ENCODE measurements at places on chromosomes 2 and 18.
A peak's percentile ranks its signal among the peaks of the same experiment; 100 is the strongest.

- no peak for DNase-seq
These were observed 37.3 kb upstream of the ZNF512 start for GRCh38 chr2:27545348-27546141.

DNA sequence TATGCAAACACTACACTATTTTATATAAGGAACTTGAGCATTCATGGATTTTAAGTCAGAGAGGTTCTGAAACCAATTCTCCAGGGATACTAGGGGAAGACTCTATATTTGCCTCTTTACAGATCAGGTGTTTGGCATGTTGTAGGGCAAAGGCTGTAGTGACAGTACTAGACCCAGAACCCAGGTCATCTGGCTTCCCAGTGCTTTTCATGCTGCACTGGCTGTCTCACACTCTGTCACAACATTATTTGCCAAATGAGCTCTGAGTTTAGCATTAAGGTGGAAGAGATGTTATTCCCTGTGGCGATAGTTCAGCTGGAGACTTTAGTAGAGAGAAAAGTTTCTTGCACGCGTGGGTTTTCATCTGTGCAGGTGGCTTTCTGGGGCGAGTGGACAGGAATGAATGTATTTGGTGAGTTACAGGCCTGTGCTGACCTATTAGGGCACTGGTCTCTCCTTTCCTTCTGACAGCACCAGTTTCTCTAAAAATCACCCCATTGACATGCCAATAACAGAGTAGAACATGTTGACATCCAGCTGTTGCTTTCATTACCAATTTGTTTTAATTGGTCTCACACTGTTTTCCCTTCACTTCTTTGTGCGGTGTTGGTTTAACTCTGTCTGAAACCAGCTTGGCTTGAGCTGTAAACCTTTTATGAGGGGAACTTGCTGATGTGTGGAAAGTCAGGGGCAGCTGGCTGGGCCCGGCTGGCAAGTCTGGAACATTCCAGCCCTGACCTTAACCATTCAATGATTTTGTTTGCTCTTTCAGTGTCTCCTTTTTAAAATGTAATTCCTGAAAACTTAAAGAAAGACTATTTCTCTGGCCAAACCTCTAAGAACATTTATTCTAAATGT is 643.0 kb upstream of the FAM98A start:
- no peak for DNase-seq

DNA sequence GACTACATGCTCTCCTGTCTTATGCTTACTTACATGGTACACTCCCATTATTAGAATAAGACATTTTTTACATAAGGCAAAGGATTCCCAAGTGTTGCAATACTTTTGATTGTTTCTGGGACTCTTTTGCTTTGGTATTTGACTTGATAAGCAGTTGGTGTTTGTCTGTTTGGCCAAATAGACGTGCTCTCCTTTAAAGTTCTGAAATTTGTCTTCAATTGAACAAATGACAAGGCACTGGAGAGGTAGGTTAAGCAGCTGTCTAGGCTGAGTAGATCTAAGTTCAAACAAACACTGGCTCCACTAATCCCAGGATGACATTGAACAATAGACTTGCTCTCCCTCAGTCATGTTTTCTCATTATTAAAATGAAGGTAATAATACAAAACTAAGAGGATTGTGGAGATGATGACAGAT is 430.5 kb downstream of the STK39 start:
- no peak for DNase-seq

- no peak for DNase-seq
These were observed 363.6 kb downstream of the ZNF521 start for GRCh38 chr18:24988253-24988840.

DNA sequence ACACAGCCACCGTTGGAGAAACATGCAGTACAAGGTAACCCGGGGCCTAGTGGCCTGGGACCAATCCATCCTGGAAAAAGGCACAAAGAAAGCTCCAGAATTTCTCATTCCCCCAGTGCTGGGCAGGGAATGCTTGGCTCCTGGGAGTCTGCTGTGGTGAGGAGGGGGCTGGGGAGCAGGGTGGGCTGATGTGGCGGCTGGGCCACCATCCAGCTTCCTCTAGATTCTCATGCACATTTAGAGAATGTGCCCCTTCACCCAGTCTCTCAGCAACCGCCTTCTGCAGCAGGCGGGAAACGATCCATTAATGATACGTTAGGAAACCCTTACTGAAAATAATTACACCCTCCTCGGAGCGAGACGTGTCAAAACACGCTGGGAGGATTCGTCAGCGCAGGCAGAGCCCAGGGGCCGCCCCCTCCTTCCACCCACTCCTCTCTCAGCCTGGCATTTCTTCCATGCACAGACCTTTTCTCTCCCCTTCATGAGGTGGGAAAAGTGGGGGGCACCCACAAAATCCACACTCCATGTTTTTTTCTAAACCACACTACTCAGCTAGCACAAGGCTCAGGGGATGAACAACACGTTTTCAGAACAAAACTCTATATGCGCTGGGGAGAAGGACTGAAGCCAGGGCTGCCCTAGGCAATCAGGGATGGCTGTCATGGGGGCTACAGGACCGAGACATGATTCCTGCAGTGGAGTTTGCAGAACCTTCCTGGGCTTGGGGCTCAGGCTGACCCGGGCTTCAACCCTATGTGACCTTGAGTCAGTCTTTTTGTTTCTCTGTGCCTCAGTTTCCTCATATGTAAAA is 56.1 kb upstream of the SMAD7 start:
- no peak for DNase-seq

GRCh38 chr18:1585881-1586488 is 681.3 kb downstream of the ADCYAP1 start:
- DNase-seq, result no peak

GRCh38 chr2:121019071-121019470 is 265.9 kb downstream of the TFCP2L1 start:
- no peak for DNase-seq

GRCh38 chr18:76994086-76994654 is 138.4 kb downstream of the MBP start:
- DNase-seq, result no peak

GRCh38 chr2:26184555-26185303 is 11.8 kb downstream of the GAREM2 start:
- DNase-seq, result peak; percentile 80

DNA sequence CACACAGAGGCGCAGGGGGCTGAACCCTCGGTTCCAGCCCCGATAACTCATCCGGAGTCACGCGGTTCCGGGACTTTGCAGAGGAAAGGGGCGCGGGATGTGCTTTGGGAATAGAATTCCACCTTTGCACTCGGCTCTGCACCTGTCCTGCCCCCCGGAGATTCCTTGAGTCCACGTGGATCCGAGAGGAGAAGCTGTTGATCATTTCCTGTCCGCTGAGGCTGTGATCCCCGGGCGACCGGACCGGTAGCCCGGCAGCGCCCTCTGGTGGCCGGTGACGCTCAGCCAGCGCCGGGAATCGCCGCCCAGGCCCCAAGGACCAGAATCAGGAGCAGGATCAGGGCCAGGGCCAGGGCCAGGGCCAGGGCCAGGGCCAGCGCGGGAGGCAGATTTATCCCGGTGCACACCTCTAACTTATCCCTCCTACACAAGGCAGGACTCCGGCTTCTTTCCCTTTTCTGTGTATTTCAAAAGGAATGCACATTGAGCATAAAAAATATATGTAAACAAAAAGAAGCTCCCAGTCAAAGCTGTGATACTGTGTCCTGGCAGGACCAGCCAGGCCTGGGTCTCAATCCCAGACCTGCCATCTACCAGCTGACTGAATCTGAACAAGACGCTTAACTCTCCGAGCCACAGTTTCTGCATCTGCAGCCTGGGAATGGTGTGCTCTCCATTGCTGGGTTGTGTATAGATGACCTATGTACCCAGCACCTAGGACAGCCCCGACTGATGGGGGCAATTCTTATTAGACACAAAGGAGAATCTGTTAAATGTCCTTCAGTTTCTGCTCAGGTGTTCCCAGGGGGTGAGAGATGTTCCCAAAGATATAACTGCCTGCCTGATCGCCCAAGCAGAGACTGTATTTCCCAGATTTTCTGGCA is 8.5 kb upstream of the SPATA3 start:
- DNase-seq, result peak; percentile 66

DNA sequence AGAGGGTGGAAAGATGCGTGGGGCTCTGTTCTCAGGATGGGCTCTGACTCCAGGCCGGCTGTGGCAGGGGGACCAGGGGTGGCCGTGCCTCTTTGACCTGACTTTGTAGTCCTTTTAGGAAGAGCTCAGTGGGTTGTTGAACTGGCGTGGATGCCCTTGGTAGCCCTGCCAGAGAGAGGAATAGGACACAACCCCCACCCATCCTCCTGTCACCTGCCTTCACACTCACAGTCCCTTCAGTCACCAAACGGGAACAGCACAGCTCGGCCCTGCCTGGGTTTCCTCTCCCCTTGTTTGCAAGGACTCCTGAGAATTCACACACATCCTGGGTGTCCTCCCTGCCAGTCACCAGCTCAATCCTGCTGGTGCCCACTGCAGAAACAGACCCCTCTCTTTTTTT is 20.1 kb upstream of the MRPL33 start:
- no peak for DNase-seq

GRCh38 chr18:63994783-63995399 is 25.0 kb downstream of the SERPINB8 start:
- no peak for DNase-seq

DNA sequence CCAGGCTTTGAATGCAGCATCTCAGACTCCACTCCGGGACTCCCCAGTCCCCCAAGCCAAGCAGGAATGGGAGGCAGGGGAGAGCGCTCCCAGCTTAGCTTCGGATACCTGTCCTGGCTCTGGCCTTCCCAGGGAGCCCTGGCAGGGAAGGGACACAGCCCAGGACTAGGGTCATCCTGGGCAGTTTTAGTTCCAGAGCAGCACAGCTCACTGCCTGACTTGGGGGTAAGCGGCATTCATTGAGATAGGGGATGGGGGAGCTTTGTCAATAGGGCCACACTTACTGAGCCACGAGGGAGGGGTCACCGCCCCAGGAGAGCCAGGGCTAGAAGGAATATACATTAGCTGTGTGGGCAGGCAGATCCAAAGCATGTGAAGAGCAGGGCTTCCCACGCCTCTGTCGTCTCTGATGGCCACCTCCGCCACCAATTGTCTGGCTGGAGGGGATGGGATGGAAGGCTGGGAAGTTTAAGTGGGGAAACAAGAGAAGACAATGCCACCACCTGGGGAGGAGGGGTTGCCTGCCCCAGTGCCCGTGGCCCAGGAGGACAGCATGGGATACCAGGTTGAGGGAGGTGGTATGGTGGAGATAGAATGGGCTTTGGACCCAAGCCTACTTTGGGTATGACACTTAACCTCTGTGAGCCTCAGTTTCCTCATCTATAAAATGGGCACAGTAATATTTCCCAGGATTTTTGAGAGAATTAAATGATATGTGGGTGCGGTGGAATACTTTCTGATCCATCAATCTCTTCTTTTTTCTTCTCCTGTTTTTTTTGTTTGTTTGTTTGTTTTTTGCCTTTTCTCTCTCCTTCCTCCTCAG is 40.2 kb downstream of the SCTR start:
- no peak for DNase-seq

DNA sequence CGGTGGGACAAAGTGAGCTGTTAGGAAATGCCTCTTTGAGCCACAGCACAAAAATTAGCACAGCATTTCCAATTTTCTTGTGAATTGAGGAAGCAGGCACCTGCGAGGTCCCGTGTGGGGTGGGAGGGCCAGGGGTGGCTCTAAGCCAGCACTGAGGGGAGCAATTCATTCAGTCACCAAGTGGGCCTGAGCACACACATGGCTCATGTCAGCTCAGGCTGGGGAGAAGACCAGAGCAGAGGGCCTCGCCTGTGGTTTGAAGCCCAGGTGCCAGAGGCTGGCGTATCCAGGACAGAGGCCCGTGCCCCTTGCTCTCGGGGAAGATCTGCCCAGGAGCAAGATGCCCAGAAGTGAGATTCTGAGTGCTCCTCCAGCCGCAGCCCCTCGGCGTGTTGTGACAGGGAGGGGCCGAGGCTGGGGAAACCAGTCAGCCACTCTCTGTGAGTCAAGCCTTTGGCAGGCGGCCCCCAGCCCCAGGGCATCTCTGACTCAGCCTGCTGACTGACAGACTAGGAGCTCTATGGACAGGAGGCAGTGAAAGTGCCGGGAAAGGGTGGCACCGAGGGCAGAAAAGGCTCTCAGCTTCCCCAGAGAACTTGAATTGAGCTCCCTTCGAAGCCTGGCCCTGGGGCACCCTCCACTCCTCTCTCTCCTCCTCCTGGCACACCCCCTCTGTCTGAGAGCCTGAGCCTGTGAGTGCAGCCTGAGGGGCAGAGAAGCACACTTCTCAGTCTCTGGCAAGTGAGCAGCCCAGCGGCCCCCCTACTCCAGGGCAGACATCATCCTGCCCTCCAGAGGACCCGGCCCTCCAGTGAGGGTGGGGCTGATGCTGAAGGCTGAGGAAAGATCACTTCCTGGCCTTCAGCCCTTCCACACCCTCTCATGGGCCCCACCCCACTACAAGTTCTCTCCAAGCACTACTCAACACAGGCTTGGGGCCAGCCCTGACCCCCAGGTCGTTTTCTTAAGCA is 32.3 kb downstream of the CYP26B1 start:
- no peak for DNase-seq

GRCh38 chr2:3149441-3150217 is 228.0 kb downstream of the EIPR1 start:
- no peak for DNase-seq

GRCh38 chr18:76490670-76491472 is 4.2 kb downstream of the ZNF516 start:
- DNase-seq, result peak; percentile 39

GRCh38 chr18:38453880-38454279 is 888.3 kb upstream of the CELF4 start:
- no peak for DNase-seq

GRCh38 chr2:238233625-238234024 is 6.2 kb downstream of the HES6 start:
- no peak for DNase-seq

DNA sequence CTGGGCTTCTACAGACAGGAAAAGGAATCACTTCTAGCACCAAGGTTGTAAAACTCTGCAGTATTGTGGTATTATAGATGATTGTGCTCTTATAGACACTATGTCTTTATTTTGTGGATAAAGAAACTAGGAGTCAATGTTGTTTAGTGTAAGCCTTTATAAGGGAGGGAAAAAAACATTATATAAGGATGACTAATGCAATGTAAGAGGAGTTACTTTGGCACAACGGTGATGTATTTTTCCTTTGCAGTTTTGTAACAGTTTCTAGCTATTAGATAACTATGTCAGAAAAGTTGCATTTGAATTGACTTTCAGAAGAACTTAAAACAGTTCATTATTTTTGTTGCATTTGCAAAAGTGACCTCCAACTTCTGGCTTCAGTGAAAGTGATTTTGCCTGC is 545.4 kb downstream of the CCDC85A start:
- no peak for DNase-seq

DNA sequence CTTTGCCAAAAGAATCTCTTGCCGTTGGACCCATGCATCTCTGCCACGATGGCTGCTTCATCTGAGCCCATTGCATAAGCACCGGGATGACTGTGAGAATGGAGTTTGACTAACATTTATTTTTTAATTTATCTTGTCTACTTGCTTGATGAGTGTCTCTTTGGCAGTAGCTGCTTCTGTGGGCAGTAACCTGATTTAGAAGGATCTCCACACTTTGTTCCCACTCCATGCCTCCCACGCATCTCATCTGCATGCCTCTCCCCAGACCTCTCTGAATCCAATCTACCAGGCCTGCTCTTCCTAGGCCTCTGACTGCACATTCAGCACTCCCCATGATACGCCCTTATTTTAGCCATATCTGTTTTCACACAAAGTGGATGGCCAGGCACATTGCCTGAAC is 23.7 kb upstream of the TMX3 start:
- DNase-seq, result no peak

- DNase-seq, result no peak
These were observed at the start of gene CDH7 for GRCh38 chr18:65750389-65751154. TSS of gene CDH7 (plus strand) at chr18:65751012. CDS start at chr18:65762843, 11,831 bp downstream.

Measured in activated CD4-positive, alpha-beta T cell treated with anti-CD3 and anti-CD28 coated beads for 1 hour (primary cell).